Neural progenitor cell (in vitro differentiated cells): ENCODE measurements at places on chromosomes 5 and 9.

GRCh38 chr9:72960446-72960845 is 7.6 kb upstream of the ALDH1A1 start:
- H3K4me1 ChIP-seq = no peaks in the 10 kb centered on the region
- H3K4me3 ChIP-seq = no peak overlapping the region
- no peaks in the 10 kb centered on the region for H3K36me3 ChIP-seq

- H3K27me3 ChIP-seq = no peaks in the 10 kb centered on the region
- no peak overlapping the region for H3K27ac ChIP-seq
- no peak for DNase-seq
- H3K4me3 ChIP-seq = no peak overlapping the region
These were observed 36.3 kb upstream of the SHISAL2B start for GRCh38 chr5:64653766-64654560.

DNA sequence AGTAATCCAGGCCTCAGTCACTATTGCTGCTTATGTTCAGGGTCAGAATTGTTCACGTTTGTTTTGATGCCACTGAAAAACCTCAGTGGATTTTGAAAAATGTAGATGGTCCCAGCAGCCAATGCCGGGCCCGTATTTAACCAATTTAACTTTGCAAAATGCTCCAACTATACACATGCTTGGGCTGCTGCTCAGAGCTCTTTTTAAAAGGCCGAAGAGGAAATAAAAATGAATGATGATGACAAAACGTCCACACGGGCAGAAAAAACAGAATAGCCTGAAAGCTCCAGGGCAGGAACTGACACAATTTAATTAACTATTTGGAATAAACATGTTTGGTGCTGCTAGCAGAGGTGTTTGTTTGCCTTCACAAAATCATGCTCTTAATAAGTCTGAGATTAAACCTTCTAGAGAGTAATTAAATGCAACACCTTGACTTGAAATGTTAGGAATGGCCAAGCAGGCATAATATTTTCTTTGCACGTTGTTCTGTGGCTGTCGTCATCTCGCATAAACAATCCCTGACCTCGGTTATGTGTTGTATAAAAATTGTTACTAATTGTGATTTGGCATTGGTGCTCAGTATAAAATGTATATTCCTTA is 152.7 kb downstream of the SLIT3 start:
- H3K4me3 ChIP-seq = no peak overlapping the region
- H3K27me3 ChIP-seq = no peaks in the 10 kb centered on the region
- H3K36me3 ChIP-seq = no peaks in the 10 kb centered on the region
- no peak overlapping the region for H3K27ac ChIP-seq

DNA sequence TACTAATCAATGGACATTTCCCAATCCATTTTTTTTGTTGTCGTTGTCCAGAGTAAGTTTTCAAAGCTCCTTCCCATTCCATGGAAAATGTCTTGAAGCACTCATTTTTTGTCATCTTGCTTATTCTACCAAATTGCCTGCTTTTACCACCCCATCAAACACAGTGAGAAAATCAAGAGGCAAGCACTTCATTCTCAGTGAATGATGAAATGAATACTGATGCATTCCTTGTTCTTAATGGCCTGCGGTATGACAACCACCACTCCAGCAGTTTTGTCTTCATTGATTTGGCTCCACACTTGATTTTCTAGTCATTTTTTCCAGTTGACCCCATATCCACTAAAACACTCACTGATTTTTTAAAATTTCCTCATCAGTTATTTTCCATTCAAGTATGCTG is 193.5 kb upstream of the ANKH start:
- H3K27me3 ChIP-seq = no peaks in the 10 kb centered on the region
- H3K36me3 ChIP-seq = no peaks in the 10 kb centered on the region
- no peak overlapping the region for H3K4me3 ChIP-seq
- DNase-seq = no peak
- H3K27ac ChIP-seq = no peak overlapping the region

- H3K27ac ChIP-seq = no peak overlapping the region
- H3K4me3 ChIP-seq = no peak overlapping the region
- H3K4me1 ChIP-seq = no peaks in the 10 kb centered on the region
- H3K36me3 ChIP-seq = no peaks in the 10 kb centered on the region
These were observed 44.3 kb downstream of the TENT4A start for GRCh38 chr5:6757414-6757969.
